ENCODE measurements at places on chromosomes 2 and 18.
A peak's percentile ranks its signal among the peaks of the same experiment; 100 is the strongest.

GRCh38 chr2:229714080-229714735 lies at the start of gene DNER:
TSS of gene DNER (minus strand) at chr2:229714555. CDS start at chr2:229714423, 132 bp downstream.
- DNase-seq = peak; percentile 31

DNA sequence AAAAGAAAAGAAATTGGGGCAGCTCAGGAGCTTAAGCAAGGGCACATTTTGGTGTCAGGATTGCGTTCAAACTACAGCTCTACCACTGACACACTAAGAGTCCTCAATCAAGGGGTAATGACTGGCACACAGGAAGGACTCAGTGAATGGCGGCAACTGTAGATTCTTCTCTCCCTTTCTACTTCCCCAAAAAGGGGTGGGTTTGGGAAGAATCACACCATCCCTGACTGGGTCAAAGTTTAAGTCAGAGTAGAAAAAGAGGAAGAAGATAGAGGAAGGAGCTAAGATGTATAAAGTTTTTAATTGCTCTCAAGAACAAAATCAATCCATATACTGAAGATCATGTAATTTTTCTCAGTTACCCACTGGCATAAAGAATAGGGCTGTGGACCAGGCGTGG lies 2.6 kb downstream of the NLRC4 start:
- no peak for DNase-seq

GRCh38 chr2:113888641-113889470 lies 1.0 kb upstream of the ACTR3 start:
- DNase-seq = no peak

DNA sequence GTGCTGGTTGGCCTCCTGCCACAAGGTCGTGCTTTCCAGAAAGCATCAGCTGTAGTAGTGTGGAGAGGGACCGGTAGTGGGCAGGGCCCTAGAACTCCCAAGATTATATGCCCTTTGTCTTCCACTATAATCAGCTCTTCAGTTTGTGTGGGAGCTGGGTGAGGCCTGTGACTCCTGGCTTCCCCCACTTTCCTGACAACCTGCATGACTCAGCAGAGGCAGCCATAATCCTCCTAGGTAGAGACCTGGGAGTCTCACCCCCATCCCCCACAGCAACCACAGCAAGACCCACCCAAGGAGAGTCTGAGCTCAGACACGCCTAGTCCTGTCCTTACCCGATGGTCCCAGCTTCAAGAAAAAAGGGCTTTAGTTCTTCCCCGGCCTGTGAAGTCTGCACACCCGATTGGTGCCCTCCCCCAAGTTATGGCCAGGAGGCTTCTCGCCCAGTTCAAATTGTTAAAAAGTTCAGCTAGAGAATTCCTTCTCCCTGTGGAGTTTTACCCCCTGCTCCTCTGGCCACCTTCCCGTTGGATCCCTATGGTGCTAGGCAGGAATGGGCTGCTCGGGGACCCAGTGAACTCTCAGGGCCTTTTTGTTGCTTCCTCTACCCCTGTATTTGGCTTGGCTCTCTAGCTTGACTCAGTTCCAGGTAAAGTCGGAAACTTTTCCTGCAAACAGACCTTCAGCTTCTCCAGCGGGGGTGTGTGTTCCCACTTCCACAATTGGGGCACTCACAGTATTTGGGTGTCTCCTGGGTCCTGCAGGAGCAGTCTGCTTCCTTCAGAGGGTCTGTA lies 57.8 kb upstream of the FAM237A start:
- DNase-seq = no peak

GRCh38 chr2:168767258-168767657 lies 35.2 kb upstream of the NOSTRIN start:
- no peak for DNase-seq

GRCh38 chr2:144358374-144358964 lies 161.4 kb downstream of the ZEB2 start:
- DNase-seq = no peak

DNA sequence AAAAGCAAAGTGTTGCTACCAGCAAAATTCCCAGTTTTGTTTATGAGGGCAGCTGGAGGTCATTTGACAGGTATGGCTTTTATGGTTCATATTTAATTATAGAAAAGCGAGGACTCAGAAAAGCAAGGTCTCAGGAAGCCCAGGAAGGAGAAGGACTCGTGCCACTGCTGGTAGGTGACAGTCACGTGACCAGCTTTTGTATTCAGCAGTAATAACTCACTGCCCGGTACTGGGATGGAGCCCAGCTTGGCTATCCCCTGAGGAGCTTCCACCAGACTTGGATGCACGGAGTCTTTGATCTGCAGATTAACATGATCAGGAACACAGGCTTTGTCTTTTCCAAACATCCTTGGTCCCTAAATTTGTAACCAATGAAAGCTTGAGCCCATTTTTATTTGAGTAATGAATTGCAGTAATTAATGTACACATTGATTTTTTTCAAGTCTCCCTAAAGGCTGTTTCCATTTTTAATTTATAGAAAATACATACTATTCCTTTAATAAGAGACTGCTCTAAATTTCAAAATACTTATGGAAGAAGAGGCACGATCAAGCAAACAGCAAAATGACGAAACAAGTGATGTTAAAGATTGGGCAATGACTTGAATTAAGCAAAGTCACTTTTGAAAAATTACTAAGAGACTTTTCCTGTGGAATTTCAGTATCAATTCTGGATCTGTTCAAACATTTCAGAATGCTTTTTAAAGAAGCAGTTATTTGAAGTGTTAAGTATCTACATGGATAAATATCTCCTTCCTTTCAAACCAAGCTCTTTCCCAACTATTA lies 251.7 kb upstream of the HNRNPA3 start:
- no peak for DNase-seq

- DNase-seq = no peak
These were observed 43.7 kb upstream of the SEMA4C start for GRCh38 chr2:96913398-96914202.

- no peak for DNase-seq
These were observed 42.7 kb upstream of the MSH2 start for GRCh38 chr2:47360283-47360682.

DNA sequence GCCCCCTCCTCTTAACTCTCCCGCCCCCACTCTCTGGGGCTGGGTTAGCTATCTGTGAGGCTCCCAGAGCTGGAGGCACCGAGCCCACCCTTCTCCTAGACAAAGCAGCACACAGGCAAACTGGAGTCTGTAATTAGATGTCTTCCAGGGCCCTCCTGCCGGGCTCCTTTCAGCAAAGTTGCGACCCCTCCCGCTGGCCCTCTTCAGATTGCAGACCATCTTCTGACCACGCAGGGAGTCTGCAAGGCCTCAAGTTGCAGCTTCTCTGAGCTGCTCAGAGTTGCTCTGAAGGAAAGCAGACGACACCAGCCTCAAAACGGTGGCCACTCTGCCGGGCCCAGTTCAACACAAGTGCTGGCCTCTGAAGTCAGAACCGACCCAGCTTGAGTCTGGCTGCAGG lies 228.4 kb upstream of the COPS8 start:
- DNase-seq = no peak

DNA sequence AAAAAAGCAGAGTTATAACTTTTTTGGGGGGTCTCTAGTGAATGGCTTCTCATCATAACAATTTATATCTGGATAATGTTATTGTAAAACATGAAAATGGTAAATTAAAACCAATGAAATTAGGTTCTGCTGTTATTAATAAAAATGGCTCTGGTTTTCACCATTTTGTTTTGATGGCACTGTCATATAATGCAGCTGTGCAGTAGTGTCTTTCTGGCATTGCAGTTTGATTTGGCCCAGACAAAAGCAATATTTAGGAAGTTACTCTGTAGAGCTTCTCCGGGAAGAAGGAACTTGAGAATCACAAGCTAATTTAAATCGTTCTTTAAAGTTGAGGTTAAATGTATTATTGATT lies 15.1 kb upstream of the NT5C1B start:
- no peak for DNase-seq

GRCh38 chr2:100767224-100767653 lies 52.7 kb upstream of the NPAS2 start:
- DNase-seq = no peak

GRCh38 chr18:48797841-48798255 lies 152.9 kb downstream of the SMAD7 start:
- no peak for DNase-seq

GRCh38 chr18:69402533-69402989 lies 1.9 kb downstream of the DOK6 start:
- no peak for DNase-seq

DNA sequence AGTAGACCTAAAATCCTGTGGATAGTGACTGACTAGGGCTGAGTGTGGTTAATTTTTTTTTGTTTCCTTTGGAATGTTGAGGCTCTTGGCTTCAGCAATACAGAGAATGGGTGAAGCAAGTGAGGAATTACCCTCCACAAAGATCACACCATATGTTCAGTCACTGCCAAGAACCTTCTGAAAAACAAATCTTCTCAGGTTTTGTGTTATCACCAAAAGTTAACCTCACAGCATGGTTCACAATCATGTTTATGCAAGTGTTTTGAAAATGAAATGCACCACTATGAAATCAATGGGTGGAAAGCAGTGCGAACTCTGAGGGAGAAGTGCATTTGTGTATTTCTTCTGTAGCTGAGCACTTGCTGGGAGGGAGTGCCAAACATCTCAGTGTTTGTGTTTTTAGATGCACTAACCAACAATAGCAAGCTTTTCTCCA lies 44.4 kb downstream of the SPATS2L start:
- DNase-seq = no peak

DNA sequence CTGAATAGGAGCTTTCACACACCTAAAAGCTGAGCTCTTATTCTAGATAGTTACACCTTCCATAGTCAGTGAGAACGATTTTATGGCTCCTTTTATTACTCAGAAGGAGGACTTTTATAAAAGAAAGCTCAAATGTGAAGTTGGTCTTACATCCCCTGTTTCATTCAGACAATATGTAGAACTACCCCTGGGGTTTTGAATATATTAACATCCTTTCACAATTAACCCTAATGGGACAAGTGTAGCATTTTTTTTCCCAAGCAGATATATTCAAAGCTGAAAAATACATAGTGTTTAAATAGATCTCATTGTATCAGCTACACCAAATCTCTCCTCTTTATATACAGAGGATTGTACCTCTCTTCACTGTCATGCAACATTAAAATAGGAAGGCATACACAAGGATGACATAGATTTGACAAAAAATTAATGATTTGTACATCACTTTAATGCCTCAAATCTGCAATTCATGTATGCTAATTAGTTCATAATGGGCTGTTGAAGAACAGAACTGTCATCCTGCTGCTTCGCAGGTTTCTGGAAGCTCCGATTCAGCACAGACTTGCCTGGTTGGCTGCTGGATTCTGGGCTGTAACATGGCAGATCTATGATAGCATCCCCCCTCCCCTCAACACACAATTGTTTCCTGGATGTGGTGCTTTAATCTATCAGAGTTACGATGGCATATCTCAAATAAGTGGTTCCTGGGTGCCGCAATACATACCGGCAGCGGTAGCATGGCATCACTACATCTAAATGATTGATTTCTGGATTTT lies 129.7 kb upstream of the PARD3B start:
- DNase-seq = no peak

- no peak for DNase-seq
These were observed 42.4 kb downstream of the ASXL2 start for GRCh38 chr2:25835906-25836305.

- DNase-seq = no peak
These were observed 152.9 kb upstream of the MMADHC start for GRCh38 chr2:149740490-149740889.

- DNase-seq = no peak
These were observed 64.4 kb upstream of the REV1 start for GRCh38 chr2:99554238-99554637.

DNA sequence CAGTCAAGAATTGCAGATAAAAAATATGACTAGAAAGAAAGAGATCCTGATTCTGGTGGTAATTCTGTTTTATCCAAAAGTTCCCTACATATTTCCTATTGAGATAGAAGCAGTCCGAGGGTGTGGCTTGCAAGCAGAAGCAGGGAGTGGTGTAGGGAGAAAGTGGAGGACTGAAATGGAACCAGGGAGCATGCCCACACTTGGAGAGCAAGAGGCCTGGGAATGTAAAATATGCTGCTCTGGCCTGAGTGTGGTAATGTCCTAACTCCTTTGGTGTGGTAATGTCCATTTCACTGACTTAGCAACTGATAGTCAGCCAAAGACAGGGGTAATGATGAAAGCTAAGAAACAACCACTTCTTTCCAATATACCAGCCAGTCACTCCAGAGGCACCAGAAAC lies 30.1 kb upstream of the FMNL2 start:
- no peak for DNase-seq

- no peak for DNase-seq
These were observed 1003.8 kb upstream of the DDX18 start for GRCh38 chr2:116810645-116811044.

DNA sequence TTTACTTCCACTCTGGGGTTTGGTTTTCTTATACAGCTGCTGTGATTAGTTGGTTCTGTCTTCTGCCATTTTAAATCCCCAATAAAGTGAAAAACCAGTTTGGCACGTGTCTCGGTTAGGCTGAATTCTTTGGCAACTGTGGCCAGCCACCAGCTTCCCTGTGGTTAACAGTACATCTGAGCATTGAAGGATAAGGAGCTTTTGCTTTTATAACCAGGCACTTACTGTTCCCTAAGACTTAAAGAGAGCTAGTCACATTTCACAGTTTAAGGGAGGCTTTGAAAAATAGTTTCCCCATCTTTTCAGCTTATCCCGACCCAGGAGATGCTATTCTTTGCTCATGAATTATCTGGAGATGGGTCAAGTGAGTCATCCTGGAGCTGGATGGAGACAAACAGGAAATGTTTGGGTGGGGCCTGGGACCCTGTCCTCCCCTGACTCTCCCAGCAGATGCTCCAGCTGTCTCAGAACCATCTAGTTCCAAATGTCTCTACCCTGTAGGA lies 57.3 kb upstream of the EML6 start:
- no peak for DNase-seq

DNA sequence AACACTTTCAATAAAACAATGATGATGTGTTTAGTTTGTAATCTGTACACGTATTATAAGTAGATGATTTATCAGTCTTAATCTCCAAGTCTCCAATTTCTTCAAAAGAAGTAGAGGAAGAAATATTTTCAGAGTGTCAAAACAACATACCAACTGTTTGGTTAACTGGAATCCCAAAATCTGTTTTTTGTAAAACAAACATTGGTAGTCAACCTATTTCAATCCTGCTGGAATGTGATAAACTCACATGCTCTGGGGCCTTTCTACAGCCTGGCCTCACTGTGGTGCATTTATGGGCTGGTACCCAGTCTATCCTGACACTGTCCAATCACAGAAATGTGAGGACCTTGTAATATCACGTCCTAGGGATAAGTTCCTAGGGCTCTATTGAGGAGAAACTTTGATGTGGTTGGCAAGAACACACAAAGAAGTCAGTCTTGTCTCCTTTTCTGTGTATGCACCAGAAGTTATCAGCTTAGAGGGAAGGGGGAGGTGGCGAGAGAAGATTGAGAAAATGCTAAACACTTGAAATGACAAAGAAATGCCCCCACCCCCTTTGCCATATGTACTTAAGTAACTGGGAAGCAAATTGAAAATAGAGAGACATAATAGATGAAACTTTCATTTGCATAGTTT lies 47.2 kb downstream of the PRKRA start:
- DNase-seq = no peak

DNA sequence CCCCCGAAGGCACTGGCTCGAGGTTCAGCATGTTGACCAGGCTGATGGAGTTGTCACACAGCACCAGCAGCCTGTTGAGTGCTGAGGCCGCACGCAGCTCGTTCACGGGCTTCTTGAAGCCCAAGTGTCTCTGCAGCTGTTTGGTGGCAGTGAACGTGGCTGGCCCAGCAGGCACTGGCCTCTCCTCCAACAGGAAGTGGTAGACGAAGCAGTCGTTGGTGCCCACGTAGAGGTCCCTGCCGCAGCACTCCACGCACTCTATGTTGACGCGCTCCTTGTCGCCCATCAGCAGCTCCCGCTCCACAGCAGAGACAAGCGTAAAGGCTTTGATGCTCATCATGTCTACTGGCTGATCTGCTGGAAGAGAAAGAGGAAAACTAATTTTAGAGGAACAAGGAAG lies 21.6 kb downstream of the TGFBRAP1 start:
- no peak for DNase-seq

All from stimulated activated CD4-positive, alpha-beta T cell treated with anti-CD3 and anti-CD28 coated beads, TNF-alpha, amount 100 ng/mL, for 24 hours (primary cell).